ENCODE measurements at places on chromosomes 11 and 22. TPM values are rescaled to one million over a fixed set of nuclear protein-coding genes. Genes with fewer than 3 reads are reported as not detected.

Gene NAV2
- polyA plus RNA-seq: 120 TPM

Gene CDC42EP1
- polyA plus RNA-seq: 21.6 TPM

Gene BDNF
- 0.37 TPM for polyA plus RNA-seq

Gene CBLIF
- polyA plus RNA-seq: not detected

Gene C11orf52
- polyA plus RNA-seq: 7.6 TPM

Gene CEP126
- polyA plus RNA-seq: 1.5 TPM

Gene APOL5
- not detected for polyA plus RNA-seq

Gene CATSPER1
- not detected for polyA plus RNA-seq

Gene POU2AF2
- not detected for polyA plus RNA-seq

Gene PAMR1
- polyA plus RNA-seq: 0.15 TPM

Gene SYT9
- 1.6 TPM for polyA plus RNA-seq

Gene CYB5R2
- polyA plus RNA-seq: 4.5 TPM

Gene PRODH
- 3.4 TPM for polyA plus RNA-seq

Gene MPEG1
- not detected for polyA plus RNA-seq

Gene TRIM22
- 0.32 TPM for polyA plus RNA-seq

Gene CYP2D6
- polyA plus RNA-seq: 2.3 TPM

Gene TSPAN18
- 122 TPM for polyA plus RNA-seq

Gene COPB1
- polyA plus RNA-seq: 104 TPM

Gene C11orf65
- polyA plus RNA-seq: 3.7 TPM

Gene KRTAP5-8
- not detected for polyA plus RNA-seq

Gene RASD2
- polyA plus RNA-seq: 0.61 TPM

Gene MS4A4A
- polyA plus RNA-seq: not detected

Gene UBQLN3
- polyA plus RNA-seq: not detected

Gene NTM
- polyA plus RNA-seq: 1.6 TPM

Gene RBMXL2
- polyA plus RNA-seq: 0.36 TPM

Gene KRTAP5-10
- polyA plus RNA-seq: 0.34 TPM

Gene HDHD5
- 164 TPM for polyA plus RNA-seq

Gene GP1BB
- 83.2 TPM for polyA plus RNA-seq

Gene ACR
- not detected for polyA plus RNA-seq

Gene RRM1
- 52.9 TPM for polyA plus RNA-seq

Gene UCP3
- polyA plus RNA-seq: 0.95 TPM

Gene SYT8
- polyA plus RNA-seq: not detected

Gene OR52N5
- polyA plus RNA-seq: not detected

Gene KCNK4
- polyA plus RNA-seq: not detected

Gene SLC6A5
- polyA plus RNA-seq: not detected

Gene BTBD18
- polyA plus RNA-seq: 1.5 TPM

Gene PDGFB
- 8.6 TPM for polyA plus RNA-seq

Gene OR4C13
- polyA plus RNA-seq: not detected

Gene POU2AF3
- polyA plus RNA-seq: 0.83 TPM

Gene MS4A7
- polyA plus RNA-seq: not detected

Gene HMGXB4
- polyA plus RNA-seq: 21.1 TPM

Gene AIFM3
- 0.67 TPM for polyA plus RNA-seq

Gene AIP
- polyA plus RNA-seq: 40.4 TPM

Gene CELF1
- polyA plus RNA-seq: 162 TPM

Gene SHANK3
- polyA plus RNA-seq: 3.3 TPM

Gene C11orf42
- polyA plus RNA-seq: 0.15 TPM

Gene TMEM258
- polyA plus RNA-seq: 241 TPM

Gene CELSR1
- 9.2 TPM for polyA plus RNA-seq

Gene LSP1
- polyA plus RNA-seq: 2.1 TPM

Gene PHLDA2
- 0.73 TPM for polyA plus RNA-seq

Gene PATE4
- not detected for polyA plus RNA-seq
